T-helper 17 cell (primary cell): ENCODE measurements at places on chromosomes 11 and 22. TPM values are rescaled to one million over a fixed set of nuclear protein-coding genes. Genes with fewer than 3 reads are reported as not detected.

KMT5B gene
- total RNA-seq: 33.8 TPM

OR51B5 gene
- not detected for total RNA-seq

VPS26B gene
- total RNA-seq: 49.9 TPM

KCNJ5 gene
- total RNA-seq: not detected

CWC15 gene
- 88.9 TPM for total RNA-seq

WBP2NL gene
- total RNA-seq: 1.7 TPM

MMP8 gene
- total RNA-seq: not detected

KRTAP5-2 gene
- not detected for total RNA-seq

GSTT2 gene
- not detected for total RNA-seq

C11orf86 gene
- total RNA-seq: not detected

TREH gene
- not detected for total RNA-seq

RFPL2 gene
- 0.94 TPM for total RNA-seq

GRCh38 chr11:93850594-93851018 is at the start of gene VSTM5:
TSS of gene VSTM5 (minus strand) at chr11:93850618. CDS start at chr11:93850502, 116 bp downstream.
- DNase-seq: no peak

GRCh38 chr11:102680945-102681344 is 24.6 kb downstream of the MMP27 start:
- DNase-seq: no peak

DNA sequence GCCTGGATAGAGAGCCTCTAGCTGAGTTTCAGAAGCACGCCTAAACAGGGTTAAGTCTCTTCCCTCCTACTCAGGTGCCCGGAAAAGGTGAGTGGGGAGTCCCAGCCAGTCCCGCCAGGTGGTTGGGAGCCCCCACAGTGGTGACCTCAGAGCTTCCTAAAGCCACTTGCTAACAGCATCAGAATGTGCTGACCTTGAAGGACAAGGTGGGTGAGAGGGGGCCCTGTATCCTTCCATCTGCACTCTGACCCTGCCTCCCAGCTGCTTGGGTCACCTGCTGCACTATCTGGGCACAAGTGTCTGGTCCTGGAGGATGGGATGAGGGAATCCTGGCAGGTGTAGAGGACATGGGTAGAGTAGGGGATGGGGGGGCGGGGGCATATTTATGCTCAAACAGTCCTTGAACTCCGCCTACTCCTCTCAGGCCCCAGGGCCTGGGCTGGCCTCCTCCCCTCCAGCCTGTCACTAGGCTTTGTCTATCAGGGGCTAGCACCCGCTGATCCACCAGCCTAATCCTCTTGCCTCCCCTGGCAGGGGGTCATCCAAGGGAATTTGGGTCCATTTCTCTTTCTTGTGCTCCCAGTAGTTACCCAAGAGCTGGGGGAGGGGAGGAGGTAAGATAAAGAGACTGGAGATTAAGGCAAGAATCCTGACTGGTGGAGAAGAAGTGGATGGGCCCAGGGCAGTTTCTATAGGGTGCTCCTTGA is 3.4 kb downstream of the USP2 start:
- DNase-seq: no peak

DNA sequence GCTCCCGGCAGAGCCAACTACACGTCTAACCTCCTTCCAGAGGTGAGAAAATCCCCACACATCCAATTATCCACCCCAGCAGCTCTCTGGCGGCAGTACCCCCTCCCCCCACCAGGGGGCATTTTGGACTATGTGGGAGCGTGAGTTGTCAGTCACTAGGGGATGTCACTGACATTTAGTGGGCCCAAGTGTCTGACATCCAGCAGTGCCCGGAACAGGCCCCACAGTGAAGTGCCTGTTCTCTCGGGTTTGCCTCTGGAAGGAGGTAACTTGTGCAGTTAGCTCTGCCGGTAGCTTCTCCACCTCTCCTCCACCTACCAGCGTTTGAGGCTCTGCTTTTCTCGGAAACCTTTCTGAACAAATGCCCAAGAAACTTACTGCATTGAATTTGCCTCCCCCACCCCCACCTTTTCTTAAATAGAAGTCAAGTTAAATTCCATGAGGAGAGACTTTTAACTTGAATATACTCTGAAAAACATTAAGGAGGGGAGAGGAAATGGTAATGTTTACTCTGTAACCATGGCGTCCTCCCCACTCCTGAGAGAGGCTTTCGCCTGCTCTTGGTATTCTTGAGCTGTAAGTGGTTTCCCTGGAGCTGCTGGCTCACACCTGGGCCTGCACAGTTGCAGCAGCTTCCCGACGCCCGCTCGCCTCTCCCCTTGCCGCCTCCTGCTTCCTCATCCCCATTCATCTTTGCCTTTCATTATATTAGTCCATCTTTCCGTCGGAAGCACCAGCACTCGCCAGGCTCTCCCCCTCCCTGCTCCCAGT is 112.8 kb downstream of the WNT7B start:
- peak; percentile 45 for DNase-seq

DNA sequence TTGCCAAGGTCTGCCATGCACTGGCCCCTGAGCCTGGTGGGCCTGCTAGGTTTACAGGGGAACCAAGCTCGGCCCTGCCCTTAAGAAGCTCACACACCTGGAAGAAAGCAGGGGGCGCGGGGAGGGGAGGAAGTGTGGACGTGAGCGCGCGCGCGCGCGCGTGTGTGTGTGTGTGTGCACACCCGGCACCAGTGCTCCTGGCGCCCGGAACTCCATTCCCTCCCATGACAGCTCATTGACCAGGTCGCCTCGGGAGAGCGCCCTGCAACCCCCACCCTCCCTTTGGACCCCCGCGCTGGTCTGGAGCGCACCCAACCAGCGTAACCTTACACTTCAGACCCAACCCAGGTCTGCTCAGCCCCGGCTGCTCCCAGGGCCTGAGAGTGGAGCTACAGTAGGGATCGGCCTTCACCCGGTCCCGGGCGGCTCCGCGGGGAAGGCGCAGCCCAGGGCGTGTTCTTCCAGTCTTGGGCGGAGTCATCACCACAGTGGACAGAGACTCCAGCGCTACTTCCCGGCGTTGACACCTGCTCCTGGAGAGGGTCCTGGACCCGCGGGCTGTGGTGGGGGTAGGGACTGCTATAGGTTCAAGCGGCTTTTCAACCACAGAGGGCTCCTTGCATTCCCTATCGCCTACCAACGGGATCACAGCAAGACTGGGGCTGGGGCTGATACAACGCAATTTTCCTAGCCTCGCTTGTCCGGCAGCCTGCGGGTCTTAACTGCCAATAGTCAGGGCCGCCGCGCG is 1.5 kb downstream of the GALNT18 start:
- DNase-seq: no peak

GRCh38 chr22:19119949-19120348 is 2.3 kb downstream of the DGCR2 start:
- no peak for DNase-seq

GRCh38 chr22:18067121-18067520 is 10.7 kb upstream of the PEX26 start:
- DNase-seq: no peak

DNA sequence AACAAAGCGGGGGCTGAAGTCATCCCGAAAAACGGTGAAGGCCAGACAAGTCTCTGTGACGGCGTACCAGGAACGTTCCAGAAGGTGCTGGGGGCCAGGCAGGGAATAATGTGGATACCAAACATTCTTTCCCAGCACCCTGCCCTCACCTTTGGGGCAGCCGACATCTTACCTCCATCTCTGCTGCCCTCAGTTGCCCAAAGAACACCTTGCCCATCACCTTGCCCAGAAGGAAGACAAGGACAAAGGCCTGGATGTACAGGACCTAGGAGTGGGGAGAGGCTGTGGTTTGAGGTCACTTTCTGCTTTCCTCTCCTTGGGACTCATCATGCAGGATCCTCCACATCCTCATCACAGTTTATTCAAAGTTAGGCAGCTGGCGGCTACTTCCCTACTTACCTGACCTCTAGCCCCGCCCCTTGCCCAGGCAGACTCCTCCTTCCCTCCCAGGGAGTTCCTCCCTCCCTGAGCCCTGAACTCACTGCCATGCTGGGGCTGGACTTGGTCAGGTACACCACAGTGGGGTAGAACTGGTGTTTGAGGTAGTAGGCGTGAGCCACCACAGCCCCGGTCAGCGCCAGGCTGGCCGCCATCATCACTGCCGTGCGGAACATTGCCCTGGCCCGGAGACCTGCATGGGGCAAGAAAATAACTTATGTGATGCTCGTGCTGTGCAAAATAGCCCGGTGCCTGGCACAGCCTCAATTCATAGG is 1.2 kb downstream of the SYVN1 start:
- DNase-seq: peak; percentile 40

GRCh38 chr11:62125881-62126280 is 2.1 kb downstream of the INCENP start:
- no peak for DNase-seq

DNA sequence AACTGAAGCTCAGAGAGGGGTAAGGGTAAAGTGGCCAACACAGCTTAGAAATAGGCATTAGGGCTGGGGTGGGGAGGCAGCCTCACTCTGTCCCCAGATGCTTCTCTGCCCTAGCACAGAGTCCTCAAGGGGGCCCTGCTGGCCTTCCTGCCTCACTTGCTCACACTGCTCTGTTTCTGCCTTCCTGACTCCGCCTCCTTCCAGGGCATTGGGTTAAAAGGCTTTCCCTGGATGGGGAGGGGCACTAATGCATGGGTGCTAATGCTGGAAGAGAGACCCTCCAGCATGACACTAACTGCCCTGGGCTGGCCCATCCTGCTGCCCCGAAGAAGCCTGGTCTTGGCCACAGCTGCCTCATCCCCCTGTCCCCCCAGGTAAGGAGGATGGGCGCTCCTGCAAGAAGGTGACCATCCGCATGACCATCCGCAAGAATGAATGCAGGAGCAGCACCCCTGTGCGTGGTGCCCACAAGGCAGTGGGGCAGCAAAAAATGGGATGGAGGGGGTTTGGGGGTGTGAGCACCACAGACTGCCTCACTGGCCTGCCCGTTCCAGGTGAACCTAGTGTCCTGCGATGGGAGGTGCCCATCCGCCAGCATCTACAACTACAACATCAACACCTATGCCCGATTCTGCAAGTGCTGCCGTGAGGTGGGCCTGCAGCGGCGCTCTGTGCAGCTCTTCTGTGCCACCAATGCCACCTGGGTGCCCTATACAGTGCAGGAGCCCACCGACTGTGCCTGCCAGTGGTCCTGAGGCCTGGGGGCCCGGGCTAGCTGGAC is 74.0 kb upstream of the MYOD1 start:
- DNase-seq: no peak

DNA sequence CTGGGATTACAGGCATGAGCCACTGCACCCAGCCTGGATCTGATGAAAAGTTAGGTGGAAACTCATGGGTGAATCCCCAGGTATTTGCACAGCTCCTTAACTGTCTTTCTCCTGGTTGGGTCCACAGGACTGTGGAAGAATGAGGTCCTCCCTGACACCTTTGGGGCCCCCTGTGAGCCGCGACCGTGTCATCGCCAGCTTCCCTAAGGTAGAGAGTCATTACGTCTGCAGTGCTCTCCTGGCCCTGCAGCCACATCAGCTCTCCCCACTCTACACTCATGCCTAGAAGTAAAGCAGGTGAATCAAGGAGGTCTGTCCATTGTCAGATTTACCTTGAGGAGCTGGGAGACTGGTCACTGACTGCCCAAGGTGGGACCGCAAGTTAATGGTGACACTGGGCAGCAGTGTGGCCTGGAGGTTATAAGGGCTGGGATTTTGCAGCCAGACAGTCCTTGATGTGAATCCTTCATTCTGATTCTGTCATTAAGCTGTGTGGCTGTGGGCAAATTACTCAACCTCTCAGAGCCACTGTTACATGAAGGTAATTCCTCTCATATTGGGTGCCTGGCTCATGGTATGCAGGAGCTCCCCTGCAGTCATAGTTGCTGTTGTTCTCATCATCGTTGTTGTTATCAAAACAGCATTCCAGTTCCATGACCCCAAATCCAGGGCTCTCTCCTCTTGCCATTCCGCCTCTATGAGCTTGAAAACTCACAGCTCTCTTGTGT is 1.4 kb downstream of the RAB36 start:
- no peak for DNase-seq

- DNase-seq: no peak
Measured at GRCh38 chr11:126113515-126113957, 50.9 kb upstream of the CDON start.

- DNase-seq: no peak
Measured at GRCh38 chr22:46078241-46079092, 71.9 kb upstream of the PPARA start.

- DNase-seq: no peak
Measured at GRCh38 chr11:50298182-50298988, 265.7 kb downstream of the OR4C45 start.

DNA sequence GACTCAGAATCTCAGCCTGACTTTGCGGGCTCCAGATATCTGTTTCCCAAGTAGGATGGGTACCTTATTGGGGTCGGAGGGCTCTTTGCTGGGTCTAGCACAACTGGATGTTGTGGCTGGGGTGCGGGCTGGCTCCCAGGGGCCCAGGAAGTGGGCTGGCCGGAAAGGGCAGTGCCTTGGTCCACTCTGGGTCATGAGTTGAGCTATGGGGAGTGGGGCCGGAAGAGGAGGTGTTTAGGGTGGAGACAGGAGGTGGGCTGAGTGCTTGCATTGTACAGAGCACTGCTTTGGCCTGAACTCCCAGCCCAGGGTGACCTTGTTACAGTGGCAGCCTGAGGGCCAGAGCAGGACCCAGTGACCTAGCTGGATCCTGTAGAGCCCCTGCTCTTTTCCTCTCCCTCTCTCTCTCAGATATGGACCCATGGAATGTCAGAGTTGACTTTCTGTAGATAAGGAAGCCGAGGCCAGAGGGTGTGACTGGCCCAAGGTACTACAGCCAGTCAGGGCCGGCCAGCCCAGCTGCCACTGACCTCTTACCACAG is 13.2 kb downstream of the PHLDB1 start:
- DNase-seq: no peak

- no peak for DNase-seq
Measured at GRCh38 chr11:118980191-118980881, 8.8 kb downstream of the FOXR1 start.

DNA sequence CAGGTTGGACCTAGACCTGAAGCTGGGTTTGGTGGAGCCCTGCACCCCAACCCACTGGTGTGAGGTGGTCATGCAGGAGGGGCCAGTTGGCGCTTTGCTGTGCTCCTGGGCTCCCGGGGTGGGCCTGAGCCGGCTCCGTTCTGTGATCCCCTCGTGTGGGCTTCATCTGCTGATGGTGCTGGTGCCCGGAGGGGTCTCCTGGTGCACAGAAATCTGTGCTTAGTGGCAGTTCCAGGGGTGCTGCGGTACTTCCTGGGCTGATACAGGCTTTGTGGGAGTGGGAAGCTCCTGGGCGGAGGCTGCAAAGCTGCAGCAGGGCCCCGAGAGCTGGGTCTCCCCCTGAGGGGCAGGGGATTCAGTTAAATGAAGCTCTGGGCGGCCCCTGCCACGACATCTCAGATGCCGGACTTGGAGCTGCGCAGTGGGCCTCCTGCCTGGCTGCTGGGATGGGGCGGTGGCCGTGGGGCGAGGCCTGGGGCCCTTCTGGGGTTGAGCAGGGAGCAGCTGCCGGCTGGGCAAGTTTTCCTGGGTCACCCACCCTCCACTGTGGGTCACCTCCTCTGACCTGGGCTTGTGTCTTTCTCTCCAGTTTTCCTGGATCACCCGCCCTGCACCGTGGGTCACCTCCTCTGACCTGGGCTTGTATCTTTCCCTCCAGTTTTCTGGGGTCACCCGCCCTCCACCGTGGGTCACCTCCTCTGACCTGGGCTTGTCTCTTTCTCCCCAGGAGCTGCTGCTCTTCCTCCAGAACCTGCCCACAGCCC is 410.5 kb downstream of the TBC1D22A start:
- peak; percentile 8 for DNase-seq
